ENCODE measurements at places on chromosomes 1 and 21.

DNA sequence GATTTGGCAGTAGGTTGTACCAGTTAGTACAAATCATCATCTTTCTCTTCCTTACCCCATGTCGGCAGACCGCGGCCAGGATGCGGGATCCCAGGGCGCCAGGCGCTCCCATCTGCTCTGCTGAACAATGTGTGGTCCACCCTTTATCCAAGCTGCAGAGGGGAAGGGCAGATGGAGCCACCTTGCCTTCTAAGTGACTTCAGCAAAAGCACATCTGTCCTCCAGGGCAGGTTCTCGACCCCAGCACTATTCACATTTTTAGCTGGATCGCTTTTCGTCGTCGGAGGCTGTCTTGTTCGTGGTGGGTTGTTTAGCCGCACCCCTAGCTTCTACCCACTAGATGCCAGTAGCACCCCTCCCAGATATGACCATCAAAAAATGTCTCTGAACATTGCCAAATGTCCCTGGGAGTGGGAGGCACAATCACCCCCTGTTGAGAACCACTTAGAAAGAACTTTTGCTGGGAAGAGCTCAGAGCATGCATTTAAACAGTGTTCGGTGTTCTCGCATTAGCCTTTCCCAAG, 58.1 kb upstream of the SIM2 start:
- DNase-seq, result no peak

DNA sequence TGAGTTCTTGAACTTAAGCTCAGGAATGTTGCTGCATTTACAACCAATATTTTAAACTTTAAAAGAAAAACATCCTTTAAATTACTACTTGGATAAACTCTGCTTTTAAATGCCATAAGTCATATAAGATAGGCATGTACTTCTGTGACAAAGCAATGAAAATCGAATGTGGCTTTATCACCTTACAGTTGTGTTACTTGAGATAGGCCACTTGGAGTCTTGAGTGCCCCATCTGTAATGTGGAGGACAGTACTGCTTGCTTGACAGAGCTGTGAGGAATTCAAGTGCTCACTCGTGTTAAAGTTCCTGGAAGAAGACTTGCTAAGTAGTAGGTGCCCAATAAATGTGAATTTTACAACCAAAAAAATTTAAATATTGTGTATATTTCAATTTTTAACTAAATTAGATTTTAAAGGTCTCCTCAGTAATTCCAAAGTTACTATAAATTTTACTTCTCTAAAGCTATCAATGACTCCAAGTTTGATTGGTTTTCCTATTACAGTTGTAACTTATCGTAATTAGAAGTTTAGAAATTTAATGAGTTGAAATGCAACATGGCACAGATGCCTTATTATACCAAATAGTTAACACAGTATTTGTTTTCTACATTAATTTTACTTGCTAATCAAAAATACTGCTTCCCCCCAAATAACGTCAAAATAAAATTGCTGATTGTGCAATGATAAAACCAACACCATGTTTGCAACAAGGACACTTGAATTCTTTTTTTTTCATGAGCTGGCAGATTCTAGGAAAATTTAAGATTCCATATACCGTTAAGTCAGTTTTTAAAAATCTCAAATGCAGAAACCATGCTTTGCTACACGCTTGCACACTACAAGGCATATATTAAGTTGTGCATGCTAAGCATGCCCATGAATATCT, 21.8 kb downstream of the PSMB2 start:
- no peak for DNase-seq

DNA sequence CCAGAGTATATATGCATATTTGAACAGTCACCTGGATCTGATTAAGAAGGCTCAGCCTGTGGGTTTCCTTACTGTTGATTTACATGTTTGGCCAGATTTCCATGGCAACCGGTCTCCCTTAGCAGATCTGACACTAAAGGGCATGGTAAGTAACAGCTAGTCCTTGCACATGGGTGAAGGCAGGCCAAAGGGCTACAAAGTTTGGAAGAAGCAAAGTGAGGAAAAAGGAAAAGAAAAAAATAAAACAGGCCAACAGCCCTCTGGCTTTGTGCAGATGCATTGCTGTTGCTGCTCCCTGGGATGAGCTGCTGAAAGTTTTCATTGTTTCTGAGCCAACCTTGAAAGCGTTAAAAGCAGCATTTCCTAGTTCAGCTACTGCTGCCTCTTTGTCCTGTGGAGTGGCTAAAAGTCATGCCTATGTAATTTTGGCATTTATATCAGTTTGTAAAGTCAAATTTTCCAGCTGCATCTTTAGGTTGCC, 176.5 kb upstream of the HOOK1 start:
- DNase-seq, result no peak

DNA sequence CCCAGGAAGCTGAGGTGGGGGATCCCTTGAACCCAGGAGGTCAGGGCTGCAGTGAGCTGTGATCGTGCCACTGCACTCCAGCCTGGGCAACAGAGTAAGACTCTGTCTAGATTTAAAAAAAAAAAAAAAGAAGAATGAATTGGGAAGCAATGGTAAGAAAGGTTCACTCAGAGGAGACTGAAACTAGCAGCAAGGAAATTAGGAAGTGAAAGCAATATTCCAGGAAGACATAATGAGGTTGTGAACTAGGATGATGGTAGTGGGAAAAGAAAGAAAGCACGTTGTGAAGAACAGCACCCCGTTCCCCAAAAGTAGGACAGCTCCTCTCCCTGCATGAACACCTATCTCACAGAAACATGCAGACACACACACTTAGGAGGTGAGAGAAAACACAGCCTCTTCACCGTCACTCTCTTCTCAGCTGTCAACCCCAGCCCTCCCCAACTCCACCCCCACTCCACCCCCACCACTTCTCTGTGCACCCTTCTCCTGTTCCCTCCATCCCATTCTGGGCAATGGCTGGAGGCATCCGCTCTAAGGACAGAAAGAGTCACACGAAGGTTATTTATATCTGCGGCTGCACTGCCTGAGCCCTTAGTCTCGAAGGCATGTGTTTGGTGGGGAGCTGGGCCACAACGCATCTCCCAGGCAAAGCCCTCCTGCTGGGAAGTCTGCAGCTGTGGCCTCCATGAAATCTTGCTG, 101.8 kb upstream of the LPGAT1 start:
- DNase-seq, result no peak

DNA sequence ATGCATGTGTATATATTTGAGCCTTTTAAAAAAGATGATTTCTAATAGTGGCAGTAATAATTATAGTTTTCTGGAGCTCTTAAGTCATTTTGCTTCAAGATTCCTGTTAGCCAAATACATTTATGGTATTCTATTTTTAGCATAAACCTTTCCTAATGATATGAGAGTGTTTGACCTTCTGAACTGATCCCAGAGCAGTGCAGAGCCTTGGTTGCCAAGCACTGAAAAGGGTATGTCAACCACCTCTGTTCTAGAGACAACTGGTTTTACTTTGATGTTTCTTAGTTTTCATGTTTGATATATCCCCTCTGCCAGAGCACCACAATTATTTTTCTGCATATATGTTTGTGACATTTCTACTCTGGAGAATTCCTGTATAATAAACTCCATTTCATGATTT, 15.1 kb upstream of the KCNA3 start:
- no peak for DNase-seq

DNA sequence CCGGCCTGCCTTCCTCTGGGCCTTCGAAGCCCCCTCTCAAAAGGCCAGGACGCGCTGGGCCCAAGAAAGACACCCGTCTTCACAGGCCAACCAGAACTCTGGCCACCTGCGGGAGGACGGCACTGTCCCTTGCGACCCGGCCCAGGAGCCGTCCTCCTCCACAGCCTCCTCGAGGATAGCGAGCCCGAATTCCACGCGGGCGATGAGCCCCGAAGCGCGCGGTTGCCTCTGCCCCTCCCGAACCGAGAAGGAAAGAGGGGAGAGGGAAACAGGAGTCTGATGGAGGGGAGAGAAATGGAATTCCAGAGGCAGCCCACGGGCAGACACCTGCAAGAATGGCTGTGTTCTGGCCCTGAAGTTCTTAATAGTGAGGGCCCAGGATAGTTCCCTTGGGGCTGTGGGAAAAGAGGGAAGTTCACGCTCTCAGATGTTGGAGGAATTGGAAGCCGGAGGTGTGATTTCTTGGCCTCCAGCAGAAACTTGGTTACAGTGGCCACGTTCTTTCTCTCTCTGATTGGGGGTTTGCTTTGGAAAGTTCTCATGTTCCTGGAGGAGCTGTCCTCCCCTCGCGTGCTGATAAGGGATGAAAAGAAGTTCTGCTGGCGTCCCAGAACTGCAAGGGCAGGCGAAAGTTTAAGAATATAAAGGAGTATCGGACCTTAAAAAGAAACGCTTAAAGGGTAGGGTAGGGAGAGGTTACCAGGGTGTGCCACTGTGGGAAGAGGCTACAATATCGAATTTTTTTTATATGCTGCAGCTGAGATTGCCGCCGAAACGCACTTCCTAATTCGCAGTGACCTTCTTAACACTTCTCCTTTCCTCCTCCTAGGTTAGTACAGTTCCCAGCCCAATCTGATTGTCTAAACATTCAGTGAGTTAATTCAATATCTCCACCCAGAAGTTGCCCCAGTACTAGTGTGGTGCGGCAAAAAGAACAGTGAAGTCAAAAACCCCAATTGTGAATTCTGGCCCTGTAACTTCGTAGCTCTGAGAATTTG, 5.8 kb upstream of the SLC44A5 start:
- peak; percentile 14 for DNase-seq

- DNase-seq, result no peak
Measured at GRCh38 chr1:26607186-26607585, 77.6 kb downstream of the RPS6KA1 start.

All from HuH-7.5 (cell line).